A549 treated with AZD2906 at 1 μM for 4 hours (cell line): ENCODE measurements at places on chromosomes 2 and 18. TPM values are rescaled to one million over a fixed set of nuclear protein-coding genes. Genes with fewer than 3 reads are reported as not detected.

STAT4 gene
- 3.5 to 5.2 TPM (median 4.5 TPM) in 5 replicates for total RNA-seq

ACTR1B gene
- 35.9 to 44.5 TPM (median 42.5 TPM) in 5 replicates for total RNA-seq

XIRP2 gene
- total RNA-seq = not detected in 5 replicates

KCMF1 gene
- total RNA-seq = 117 to 131 TPM (median 124 TPM) in 5 replicates

ELOA2 gene
- total RNA-seq = not detected in 5 replicates

CCBE1 gene
- 7.9 to 12.9 TPM (median 12.0 TPM) in 5 replicates for total RNA-seq

NETO1 gene
- not detected in 5 replicates for total RNA-seq

AMMECR1L gene
- total RNA-seq = 15.6 to 17.4 TPM (median 16.6 TPM) in 5 replicates
